ENCODE measurements at places on chromosomes 7 and 10.

DNA sequence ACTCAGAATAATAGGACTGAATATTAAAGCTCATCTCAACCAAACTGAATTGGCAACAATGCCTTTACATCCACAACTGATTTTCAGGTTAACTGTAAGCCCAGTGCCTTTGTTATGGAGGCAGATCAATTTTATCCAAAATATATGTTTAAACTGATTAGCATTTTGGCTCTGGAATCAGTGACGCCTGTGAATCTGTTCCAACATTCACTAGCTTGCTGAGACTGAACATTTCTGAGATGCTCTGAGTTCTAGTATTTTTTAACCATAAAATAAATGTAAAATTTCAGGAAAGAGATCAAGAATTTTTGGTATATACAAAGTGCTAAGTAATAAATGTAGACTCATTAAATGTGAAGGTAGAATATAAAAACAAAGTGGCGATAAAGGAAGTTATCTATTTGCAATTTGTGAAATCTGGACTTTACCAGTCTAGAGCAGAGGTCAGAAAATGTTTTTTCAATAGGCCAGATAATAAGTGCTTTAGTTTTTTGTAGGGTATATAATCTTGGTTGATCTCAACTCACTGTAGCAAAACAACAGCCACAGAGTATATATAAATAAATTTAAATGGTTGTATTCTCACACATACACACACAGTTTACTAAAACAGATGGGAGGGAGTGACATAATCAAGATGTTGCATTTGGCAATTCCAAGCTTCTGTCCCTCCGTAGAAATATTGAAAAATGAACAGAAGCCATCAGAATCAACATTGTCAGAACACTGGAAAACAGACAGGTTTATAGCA is 560.3 kb downstream of the ZWINT start:
- DNase-seq: no peak

GRCh38 chr10:92567952-92568600 is 5.8 kb downstream of the IDE start:
- no peak for DNase-seq

GRCh38 chr10:3992382-3993178 is 207.6 kb upstream of the KLF6 start:
- DNase-seq: no peak

GRCh38 chr10:45444976-45445898 is 71.2 kb downstream of the ALOX5 start:
- DNase-seq: no peak

DNA sequence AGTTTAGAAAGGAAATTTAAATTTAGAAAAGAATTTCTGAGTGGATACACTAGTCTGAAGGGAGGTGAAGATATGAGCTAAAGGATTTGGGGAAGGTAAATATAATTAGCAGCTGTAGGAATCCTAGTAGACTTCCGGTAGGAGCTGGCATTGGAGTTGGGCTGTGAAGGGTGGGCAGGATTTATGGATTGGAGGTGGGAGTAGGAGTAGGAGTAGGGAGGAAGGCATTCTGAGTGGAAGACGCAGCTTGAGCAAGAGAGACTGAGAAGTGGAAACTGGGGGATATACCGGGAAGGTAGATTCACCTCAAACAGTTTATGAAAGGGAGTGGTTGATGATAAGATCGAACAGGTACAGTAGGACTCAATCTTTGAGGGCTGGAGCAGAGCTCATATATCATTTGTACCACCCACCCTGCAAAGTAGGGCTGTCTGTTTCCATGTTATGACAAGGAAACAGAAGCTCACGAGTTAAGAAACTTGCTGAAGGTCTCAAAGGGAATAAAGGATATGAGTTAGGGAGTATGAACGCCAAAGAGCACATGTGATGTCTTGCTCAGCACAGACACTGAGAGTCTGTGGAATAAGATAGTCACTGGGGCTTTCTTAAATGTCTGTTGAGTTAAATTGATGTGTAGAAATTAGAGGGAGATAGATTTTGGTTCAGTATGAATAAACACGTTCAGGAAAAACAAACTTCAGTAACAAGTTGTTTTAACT is 81.6 kb downstream of the RPS24 start:
- no peak for DNase-seq

DNA sequence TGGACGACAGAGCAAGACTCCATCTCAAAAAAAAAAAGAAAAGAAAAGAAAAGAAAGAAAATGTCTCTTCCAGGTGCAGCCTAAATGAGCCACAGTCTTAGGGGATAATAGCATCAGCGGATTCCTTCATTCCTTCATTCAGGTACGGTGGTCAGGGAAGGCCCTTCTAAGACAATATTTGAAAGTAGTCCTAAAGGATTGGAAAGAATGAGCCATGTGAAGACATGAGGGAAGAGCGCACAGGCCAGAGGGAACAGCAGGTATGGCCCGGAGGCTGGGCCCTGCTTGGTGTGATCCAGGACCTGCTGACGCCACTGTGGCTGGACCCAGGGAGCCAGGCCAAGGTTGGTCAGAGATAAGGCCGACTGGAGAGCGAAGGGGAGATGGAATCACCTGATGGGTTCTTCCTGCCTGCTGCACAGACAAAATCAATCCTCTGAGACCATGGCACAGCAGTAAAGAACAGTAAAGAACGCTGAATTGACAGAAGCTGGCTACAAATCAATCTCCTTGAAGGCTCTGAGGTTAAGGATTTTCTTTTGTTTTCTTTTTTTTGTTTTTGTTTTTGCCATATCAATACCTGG is 16.3 kb upstream of the MKRN1 start:
- DNase-seq: no peak

DNA sequence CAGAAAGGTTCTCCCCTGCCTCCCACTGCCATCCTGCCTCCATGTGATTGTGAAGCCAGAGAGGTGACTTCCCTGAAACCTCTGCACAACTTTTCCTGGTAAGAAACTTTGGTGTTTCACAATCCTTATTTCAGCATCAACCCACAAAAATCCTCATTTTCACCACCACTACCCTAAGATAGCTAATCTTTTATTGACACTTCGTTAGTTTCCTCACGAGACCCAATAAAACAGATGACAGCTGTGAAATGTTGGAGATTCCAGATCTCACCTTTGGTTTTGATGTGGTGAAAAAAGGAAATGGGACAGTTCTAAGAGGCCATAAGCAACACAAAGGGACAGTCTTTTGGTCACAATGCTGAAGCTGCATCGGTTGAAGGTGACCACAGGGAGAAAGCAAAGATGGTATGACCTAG is 59.9 kb upstream of the TM9SF3 start:
- DNase-seq: no peak

DNA sequence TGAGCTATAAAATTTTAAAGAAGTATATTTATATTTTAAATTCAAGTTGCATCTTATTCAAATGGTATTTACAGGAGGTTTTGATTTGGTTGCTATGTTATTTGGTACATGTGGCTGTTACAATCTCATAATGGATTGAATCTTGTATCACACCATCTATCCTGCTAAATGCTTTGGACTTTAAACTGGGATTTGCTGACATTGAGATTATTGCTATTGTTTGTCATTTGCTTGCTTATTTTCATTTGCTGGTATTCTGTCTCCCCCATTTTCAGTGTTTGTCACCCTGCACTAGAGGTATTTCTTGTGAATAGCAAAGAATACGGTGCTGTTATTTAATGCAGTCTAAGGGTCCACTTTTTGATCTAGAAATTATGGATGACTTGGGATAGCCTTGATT is 171.1 kb downstream of the SH2D4B start:
- DNase-seq: no peak

DNA sequence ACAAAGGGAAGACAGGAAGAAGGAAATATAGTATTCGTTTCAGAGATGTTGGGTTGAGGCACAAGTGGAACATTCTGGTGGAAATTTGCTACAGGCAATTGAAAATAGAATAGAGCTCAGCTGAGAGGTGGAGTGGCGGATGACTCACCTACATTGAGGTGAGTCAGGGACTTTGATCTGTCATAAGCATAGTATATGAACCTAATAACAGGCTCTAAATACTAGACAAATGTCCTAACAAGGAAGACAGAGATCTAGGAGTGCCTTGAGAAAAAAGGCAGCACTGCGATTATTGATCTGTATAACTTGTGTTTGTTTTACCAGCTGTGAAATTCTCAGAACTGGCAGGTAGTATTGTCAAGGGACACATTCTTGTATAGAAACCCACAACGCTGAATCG is 907 bp upstream of the IFRD1 start:
- peak; percentile 29 for DNase-seq

GRCh38 chr10:125134483-125134848 is 25.9 kb downstream of the CTBP2 start:
- no peak for DNase-seq

- DNase-seq: no peak
Measured at GRCh38 chr7:132113536-132114371, 462.5 kb downstream of the PLXNA4 start.

- DNase-seq: no peak
Measured at GRCh38 chr7:12017046-12017445, 185.0 kb upstream of the THSD7A start.

- DNase-seq: peak; percentile 85
Measured at GRCh38 chr7:154913638-154914307, 89.2 kb downstream of the PAXIP1 start.

DNA sequence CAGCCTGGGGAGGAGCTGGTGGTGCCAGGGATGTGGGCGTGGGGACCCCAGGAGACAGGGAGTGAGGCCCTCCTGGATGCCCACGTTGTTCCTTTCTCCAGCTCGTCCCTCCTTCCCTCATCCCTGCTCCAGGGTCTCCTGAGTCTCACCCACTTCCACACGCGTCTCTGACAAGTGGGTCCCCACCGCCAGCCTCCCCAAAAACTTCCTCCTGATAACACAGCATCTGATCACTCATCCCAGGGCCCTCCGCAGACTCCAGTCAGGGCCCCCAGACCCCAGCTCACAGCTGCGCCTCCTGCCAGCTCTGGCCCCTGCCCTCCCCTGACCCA is 60.6 kb upstream of the INPP5A start:
- no peak for DNase-seq

GRCh38 chr7:87574630-87575029 is 26.1 kb downstream of the ABCB1 start:
- DNase-seq: no peak

DNA sequence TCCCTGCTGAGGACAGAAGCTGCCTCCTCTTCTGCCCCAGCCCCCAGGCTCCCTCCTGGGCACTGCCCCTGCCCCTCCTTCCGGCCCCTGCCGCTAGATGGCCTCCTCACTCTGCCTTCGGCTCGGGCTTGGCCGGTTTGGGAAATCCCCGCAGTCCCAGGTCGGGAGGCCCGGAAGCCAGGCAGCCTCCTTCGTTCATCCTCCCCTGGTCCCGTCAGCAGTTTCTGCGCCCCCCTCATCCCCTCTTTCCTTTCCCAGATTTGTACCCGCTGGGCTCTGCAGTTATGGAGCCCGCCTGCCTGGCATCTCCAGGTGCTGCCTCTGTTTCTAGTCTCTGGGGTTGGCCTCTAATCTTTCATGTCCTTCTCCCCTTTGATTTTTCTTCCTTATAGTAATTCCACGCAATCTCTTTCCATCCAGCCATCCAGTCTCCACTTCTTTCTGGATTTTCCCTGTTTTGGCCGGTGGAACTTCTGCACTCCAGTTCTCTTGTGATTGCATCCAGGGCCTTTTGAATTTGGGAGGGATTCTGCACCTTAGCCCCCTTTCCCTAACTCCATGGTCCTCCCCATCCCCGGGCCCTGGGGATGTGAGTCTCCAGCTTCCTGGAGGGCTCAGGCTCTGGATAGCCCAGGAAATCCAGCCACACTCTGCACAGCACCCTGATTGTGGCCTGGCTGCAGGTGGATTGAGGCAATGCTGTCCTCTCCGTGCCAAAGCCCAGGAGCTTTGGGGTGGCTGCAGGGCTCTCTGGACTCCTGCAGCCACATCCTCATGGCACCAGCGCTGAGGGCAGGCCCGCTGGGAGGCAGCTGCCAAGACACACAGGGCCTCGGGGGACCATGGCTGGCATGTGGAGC is 3.3 kb upstream of the SHH start:
- DNase-seq: peak; percentile 75

GRCh38 chr10:123408660-123409059 is 254.5 kb downstream of the BUB3 start:
- no peak for DNase-seq

DNA sequence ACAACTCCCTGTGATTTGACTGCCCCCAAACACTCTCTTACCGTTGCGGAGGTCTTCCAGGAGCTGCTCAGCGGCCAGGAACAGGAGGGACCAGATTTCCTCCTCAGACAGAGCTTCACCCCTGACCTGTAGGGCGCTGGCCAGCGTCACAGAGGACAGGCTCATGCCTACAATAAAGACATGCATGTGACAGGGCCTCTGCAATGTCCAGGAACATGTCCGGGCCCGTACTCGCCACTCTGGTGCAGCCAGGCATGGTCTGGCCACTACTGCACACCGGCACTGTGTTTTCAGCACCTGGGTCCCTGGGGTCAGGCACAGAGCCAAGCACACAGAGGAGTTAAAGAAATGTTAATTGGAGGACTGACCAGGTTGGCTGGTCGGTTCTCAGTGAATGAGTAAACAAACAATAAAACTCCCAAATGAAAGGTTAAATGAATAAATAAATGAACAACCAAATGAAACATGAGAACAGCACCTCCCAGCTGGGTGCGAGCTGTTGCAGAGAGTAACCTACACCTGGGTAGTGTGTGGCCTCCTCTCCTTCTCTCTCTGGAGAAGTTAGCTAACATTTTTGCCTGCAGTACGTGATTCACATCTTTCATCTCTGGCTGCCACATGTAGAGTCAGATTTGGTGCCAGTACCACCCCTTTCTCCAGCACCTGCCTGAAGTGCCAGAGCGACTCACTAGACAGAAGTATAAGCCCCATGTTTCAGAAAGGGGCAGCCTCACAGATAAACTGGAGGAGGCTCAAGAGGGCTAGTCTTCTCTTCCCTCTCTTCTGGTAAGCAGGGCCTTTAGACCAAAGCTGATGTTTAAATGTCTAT is 22.8 kb downstream of the FRMPD2 start:
- no peak for DNase-seq

DNA sequence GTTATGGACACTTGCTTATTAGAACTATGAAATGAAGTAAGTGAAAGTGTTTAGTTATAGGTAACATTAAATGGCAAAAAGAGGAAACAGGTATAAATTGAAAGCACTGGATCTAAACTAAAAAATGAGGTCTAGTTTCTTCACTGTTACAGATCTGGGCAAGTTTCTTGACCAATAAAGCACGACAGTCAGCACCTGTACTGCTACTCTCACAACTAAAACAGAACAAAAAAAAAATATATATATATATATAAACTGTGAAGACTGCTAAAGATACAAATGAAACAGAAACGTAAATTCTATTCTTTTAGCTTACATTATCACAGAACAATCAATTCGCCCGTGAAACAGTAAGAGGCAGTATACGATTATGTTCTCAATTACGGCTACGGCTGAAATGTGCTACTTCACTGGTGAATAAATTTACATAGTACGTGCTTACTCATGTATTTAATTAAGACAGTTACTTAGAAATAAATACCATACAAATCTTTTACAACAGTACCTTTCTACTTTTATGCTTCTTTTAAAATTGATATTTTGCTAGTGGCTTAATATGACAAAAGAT is 4.2 kb downstream of the AHR start:
- DNase-seq: no peak

DNA sequence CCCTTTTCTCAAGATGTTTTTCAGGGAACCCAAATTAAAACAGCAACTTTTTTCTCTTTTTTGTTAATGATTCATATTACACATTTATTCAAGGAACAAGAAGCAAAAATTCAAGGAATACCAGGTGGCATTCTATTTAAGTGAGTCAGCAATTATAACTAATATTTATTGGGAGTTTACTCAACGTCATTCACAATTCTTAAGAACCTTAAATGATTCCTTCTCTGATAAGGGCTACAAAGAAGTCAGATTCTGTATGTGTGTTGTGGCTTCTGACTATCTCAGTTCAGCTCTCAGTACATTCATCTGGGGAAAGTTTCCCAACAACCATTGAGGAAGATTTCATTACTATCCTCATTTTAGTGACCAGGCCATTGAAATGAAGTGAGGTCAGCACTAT is 470.7 kb upstream of the AKR1E2 start:
- no peak for DNase-seq

GRCh38 chr7:111138586-111138985 is 47.7 kb downstream of the LRRN3 start:
- DNase-seq: no peak

Data from RPMI8226 (cell line).